AG09319 (cell line): ENCODE measurements at places on chromosomes 16 and 17.

DNA sequence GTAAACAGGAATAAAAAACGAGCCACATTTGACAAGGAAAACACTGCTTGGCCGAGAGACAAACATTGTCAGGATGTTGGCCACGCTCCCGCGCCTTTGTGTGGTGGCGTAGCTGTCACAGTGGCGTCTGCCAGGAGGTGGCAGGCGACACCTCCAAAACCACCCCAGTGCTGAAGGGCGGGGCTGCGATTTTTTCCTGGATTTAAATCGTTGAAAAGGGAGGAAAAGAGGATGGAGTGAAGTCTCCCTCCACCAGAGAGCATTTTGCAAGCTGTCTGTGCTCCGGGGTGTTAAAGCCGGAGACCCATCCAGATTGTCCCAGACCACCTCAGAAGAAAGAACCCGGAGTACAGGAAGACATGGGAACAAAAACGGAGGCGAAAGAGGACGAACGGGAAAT, 12.7 kb downstream of the MRM3 start:
- peak; percentile 40 for DNase-seq

GRCh38 chr17:50143461-50144176, 6.9 kb downstream of the PPP1R9B start:
- DNase-seq, result no peak

GRCh38 chr17:70102531-70102930, 27.5 kb downstream of the KCNJ16 start:
- DNase-seq, result no peak

DNA sequence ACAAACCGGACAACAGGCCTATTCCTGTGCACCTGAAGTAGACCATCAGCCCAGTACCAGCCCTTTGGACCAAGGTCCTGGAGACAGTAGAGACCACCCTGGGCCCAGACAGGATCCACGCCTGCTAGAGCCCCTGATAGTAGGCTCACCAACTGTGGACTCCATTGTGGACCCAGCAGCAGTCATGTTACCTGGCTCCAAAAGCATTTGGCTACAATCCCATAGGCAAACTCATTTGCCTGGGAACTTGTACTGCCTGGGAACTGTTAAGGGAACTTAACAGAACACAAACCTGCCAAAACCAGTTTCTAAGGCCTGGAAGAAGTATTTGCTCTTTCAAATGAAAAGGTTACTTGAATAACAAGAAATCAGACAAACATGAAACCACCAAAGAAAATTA, 10.0 kb upstream of the ACSM1 start:
- DNase-seq, result no peak
